ENCODE measurements at places on chromosomes 1 and 21. TPM values are rescaled to one million over a fixed set of nuclear protein-coding genes. Genes with fewer than 3 reads are reported as not detected.

The HSD3B1 gene
- not detected for total RNA-seq

DNA sequence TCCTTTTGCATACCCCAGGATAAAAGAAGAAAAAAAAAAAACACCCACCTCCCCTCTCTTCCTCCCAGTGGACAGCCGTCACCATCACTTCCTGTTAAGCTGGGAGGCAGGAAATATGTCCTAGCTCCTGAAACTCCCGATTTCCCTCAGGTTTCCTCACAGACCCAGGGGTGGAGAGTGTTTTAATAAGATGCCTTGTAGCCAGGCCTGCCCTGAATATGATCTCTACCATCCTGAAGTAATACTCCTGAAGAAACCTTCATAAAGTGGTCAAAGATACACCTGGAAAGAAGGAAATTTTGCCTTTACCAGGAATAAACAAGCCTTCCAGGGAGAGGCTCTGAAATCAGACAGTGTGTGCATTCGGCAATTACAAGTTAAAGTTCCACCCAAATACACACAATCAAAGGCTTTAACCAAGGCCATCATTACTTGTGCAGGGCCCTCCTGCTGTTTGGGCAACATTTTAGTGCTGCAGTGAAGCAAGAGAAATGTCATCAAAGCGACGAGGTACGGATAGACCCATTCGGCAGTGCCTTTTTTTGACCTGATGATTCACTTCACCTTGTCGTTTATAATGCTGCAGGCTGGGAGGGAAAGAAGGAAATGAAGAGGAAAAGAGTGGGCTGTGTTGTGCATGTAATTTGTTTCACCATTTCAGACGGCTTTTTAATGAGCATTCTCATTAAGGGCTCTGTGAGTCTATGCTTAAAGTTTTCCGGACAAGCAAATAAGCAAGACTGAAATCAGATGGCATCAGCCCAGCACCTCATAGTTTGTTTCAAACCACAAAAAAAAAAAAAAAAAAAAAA lies 41.0 kb upstream of the RASAL2 start:
- no peak overlapping the region for H3K27ac ChIP-seq
- H3K36me3 ChIP-seq, result no peaks in the 10 kb centered on the region
- no peaks in the 10 kb centered on the region for H3K27me3 ChIP-seq
- DNase-seq, result peak; percentile 43
- H3K4me3 ChIP-seq, result no peak overlapping the region

- DNase-seq, result peak; percentile 41
- H3K27me3 ChIP-seq, result no peaks in the 10 kb centered on the region
- H3K36me3 ChIP-seq, result no peaks in the 10 kb centered on the region
- no peaks in the 10 kb centered on the region for H3K4me1 ChIP-seq
- H3K4me3 ChIP-seq, result no peak overlapping the region
Measured at GRCh38 chr1:93021539-93022134, 57.4 kb upstream of the MTF2 start.

DNA sequence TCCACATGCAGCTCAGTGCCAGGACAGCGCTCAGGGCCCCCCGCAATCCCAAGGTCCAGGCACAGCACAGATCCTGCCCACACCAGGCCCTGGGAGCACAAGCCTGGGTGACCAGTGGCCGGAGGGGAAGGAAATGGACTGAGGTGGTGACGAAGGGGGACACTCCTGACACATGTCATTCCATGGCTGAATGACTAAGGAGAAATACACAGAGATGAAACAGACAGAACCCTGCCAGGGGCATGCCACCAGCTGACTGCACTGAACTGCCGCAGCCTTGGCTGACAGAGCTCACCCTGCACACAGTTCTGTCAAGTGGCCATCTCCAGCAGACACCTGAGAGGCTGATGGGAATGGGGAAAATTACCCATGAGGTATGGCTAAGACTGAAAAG lies 56.1 kb downstream of the HSF2BP start:
- no peaks in the 10 kb centered on the region for H3K4me1 ChIP-seq
- H3K27me3 ChIP-seq, result no peaks in the 10 kb centered on the region
- no peak for DNase-seq
- no peak overlapping the region for H3K27ac ChIP-seq

GRCh38 chr1:52900402-52900801 lies 21.1 kb downstream of the ECHDC2 start:
- no peaks in the 10 kb centered on the region for H3K27me3 ChIP-seq
- DNase-seq, result no peak
- H3K4me1 ChIP-seq, result peaks cover 8% of the 10 kb centered on the region
- no peak overlapping the region for H3K4me3 ChIP-seq

The HMGCS2 gene
- not detected for total RNA-seq

The SEC16B gene
- total RNA-seq, result 0.67 TPM

DNA sequence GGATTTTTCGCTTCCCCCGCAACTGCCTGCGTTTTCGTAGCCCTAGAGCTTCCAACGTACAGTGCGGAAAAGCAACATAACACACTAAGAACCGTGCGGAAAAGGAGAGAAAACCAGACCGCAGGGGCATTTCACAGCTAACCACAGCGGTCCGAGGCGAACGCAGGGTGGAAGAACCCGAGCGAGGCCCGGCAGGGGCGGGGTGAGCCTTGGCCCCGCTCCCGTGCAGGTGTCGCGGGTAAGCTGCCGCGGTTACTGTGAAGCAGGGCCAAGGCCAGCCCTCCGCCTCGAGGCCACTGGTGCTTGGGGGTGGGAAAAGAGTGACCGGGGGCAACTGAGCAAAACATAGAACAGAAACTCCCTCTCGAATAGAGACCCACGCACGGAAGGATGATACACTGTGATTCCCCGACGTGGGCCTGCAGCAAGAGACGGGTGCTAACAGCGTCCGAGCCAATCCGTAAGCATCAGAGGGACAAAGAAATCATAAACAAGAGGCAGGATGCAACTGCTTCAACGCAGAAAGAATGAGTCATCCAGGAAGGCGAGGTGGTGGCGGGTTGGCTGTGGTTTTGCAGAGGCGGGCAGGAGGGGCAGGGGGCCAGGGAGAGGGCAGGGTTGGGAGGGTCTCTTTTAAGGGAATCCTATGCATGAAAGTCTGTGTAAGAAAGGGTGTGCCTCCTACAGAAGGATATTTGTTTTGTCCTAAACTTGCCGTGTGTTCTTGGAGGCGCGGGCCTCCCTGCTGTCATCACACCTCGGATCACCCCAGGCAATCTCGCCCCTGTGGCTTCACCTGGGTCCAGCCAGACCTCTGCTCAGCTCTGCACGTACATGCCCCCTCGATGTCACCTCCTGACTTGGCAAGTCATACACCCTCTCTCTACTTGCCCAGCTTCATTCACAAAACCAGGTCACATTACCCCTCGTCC lies 7.3 kb downstream of the GNG4 start:
- no peak for DNase-seq
- H3K27ac ChIP-seq, result no peak overlapping the region
- H3K4me1 ChIP-seq, result peaks cover 50% of the 10 kb centered on the region
- no peak overlapping the region for H3K4me3 ChIP-seq
- peaks cover 14% of the 10 kb centered on the region for H3K27me3 ChIP-seq
- H3K36me3 ChIP-seq, result no peaks in the 10 kb centered on the region

DNA sequence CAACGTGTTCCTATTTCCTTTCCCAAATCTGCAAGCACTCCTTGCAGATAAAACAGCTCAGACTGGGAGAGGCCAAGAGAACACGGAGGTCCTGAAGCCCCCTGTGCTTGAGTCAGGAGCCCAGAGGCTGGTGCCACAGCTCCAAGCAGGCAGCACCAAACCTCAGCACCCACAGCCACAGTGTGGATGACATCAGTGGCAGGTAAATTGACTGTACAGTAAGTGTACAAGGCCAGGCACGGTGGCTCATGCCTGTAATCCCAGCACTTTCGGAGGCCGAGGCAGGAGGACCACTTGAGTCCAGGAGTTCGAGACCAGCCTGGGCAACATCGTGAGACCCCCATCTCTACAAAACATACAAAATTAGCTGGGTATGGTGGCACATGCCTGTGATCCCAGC lies 1.9 kb upstream of the COL6A1 start:
- peaks cover 3% of the 10 kb centered on the region for H3K4me1 ChIP-seq
- no peak overlapping the region for H3K27ac ChIP-seq
- DNase-seq, result no peak

The NES gene
- 83.8 TPM for total RNA-seq

DNA sequence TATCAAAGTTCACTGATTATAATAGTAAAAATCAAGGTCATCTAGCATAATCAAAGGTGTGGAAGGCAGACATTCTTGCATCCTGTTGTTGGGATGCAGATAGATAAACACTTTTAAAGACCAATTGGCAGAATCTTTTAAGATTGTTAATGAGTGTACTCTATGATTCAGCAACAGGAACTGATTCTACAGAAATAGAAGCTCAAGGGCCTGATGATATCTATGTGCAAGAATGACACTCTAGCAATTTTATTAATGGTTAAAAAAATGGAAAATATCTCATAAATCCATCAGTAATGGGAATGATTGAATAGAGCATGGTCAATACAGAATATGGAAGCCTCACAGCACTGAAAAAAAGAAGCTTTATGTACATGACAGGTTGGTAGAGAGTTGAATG lies 2.2 kb upstream of the ATP1A4 start:
- no peak overlapping the region for H3K27ac ChIP-seq
- no peak for DNase-seq
- H3K27me3 ChIP-seq, result no peaks in the 10 kb centered on the region
- H3K4me1 ChIP-seq, result peaks cover 13% of the 10 kb centered on the region
- no peak overlapping the region for H3K4me3 ChIP-seq

- DNase-seq, result peak; percentile 34
- no peaks in the 10 kb centered on the region for H3K36me3 ChIP-seq
- no peaks in the 10 kb centered on the region for H3K4me1 ChIP-seq
- H3K27me3 ChIP-seq, result no peaks in the 10 kb centered on the region
- H3K4me3 ChIP-seq, result no peak overlapping the region
Measured at GRCh38 chr1:11461531-11462137, 17.3 kb upstream of the DISP3 start.

- no peak overlapping the region for H3K27ac ChIP-seq
- H3K4me1 ChIP-seq, result no peaks in the 10 kb centered on the region
- no peak for DNase-seq
- H3K36me3 ChIP-seq, result no peaks in the 10 kb centered on the region
- H3K4me3 ChIP-seq, result no peak overlapping the region
Measured at GRCh38 chr1:90274376-90274775, 279.5 kb downstream of the ZNF326 start.

The LCE1E gene
- not detected for total RNA-seq

- H3K4me3 ChIP-seq, result no peak overlapping the region
- H3K27ac ChIP-seq, result no peak overlapping the region
- no peaks in the 10 kb centered on the region for H3K27me3 ChIP-seq
- peaks cover 34% of the 10 kb centered on the region for H3K4me1 ChIP-seq
Measured at GRCh38 chr1:61284936-61285335, 202.6 kb downstream of the NFIA start.

DNA sequence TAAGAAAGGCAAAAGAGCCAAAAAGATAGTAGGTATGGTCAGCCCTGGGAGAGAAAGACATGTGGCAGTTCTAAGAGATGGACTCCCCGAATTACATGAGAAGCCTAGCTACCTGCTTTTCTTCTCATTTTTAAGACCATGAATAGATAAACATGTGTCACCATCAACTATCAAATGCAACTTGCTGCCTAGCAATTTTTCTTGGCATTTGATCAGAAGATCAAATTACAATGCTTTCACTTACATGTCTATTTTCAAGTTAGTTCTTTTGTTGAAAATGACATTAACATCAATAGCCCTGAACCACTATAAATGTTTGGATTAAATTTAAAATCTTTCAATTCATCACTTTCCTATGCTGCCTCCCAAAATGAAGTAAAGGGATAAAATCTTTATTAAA lies 212.3 kb downstream of the HHIPL2 start:
- no peak for DNase-seq
- no peaks in the 10 kb centered on the region for H3K27me3 ChIP-seq
- H3K36me3 ChIP-seq, result no peaks in the 10 kb centered on the region
- H3K27ac ChIP-seq, result no peak overlapping the region
- no peak overlapping the region for H3K4me3 ChIP-seq

All from neural progenitor cell (in vitro differentiated cells).